Stimulated activated CD8-positive, alpha-beta memory T cell treated with anti-CD3 and anti-CD28 coated beads, Interleukin-7, amount 100 ng/mL, for 24 hours (primary cell): ENCODE measurements at places on chromosomes 11 and 22.
A peak's percentile ranks its signal among the peaks of the same experiment; 100 is the strongest.

GRCh38 chr22:29917052-29917902, 34.3 kb downstream of the MTMR3 start:
- no peak for DNase-seq

DNA sequence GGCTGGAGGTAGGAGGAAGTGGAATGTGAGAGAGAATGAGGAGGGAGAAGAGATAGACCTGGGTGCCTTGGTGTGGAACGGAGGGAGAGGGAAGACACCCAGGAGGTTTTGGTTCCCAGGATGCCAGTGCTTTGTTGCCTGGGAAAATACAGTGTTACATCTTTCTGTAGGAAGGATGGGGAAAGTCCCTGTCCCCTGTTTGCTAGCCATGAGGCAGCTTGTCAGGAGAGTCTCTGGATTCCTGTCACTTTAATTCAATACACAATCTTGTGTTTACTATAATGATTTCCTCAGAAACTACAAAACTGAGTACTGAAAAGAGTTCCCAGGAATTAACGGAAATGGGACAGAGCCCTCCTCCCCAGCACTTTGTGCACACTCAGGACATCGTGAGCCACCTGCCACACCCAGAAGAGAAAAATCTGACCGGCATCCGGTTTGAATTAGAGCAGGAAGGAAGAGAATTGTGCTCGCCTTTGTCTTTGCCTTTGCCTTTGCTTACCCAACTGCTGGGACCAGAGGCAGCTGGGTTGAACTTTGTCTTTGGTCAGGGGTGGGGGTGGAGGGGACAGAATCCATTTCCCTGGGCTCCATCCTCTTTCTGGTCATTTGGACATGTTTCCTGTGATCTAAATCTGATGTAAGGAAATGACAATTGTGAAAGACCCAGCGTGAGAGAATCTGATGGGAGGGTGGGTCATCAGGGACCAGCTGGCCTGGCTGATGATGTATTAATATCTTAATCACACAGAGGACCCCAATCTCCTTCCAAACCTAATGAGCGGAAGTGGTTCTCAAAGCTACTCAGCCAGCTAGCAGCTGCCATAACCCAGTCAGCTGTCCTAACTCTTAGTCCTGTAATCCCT, 1.3 kb upstream of the LIMK2 start:
- DNase-seq, result no peak

DNA sequence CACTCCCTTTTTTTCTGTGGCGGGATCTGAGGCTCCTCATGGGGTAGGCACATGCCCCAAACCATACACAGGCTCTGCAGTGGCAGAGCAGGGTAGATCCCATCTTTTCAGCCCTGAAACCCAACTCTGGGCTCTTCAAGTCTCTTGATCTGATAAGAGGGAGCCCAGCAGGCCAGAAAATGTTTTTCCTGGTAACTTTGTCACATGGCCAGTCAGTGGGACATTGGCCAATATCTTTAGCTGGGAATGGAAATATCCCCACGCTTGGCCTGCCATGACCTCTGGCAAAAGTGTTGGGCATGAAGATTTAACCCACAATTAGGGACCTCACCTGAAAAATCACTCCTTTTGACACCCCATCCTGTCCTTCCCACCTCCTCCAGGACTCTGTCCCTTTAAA, 8.1 kb downstream of the INPP5J start:
- DNase-seq, result no peak

- DNase-seq, result no peak
Observed at GRCh38 chr11:34433899-34434298, 4.8 kb upstream of the CAT start.

GRCh38 chr11:72303179-72303578, 59.2 kb upstream of the PHOX2A start:
- no peak for DNase-seq

- no peak for DNase-seq
Observed at GRCh38 chr11:82759649-82760048, 26.0 kb upstream of the FAM181B start.

DNA sequence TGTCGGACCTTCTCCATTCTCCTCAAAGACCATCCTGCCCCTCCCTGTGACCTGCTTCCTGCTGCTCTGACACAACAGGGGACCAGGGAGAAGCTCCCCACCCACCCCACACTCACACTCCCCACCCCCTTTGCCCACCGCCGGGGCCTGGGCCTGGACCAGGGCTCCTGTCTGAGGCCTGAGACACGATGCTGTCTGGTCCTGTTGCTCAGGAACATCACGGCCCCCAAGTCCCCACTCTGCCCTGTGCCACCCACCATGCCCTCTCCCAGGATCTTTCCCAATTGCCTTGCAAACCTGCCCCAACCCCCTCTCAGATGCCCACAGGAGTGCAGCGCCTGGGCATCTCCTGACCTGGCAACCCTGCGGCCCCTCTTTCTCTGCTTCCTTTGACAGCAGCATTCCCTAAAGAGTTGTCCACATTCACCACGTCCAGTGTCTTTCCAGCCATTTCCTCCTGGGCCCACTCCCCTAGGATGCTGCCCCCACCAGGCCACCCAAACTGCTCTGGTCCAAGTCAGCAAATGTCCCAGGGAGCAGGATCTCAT, 10.8 kb downstream of the CSF2RB start:
- no peak for DNase-seq

GRCh38 chr11:72721689-72722049, 30.5 kb downstream of the ARAP1 start:
- DNase-seq, result peak; percentile 12

DNA sequence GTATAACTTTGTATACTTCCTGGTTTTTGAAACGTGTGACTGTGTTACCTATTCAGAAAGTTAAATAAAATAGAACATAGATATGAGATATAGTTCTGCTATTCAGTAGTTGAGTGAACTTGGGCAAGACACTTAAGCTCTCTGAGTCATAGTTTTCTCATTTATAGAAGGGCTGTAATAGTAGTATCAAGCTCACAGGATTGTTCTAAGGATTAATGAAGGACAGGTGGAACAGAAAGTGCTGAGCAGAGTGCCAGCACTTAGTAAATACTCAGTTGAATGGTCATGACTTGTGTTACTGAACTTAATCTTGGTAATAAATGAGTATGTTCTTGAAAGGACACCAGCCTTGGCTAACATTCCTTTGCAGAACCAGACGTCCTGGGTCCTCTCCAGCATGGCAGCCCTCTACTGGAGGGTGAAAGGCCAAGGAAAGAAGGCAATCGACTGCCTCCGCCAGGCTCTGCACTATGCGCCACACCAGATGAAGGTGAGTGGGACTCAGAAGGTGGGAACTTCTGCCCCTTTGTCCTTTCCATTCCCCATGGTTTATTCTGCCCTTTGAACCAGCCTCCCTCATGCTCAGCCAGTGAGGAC, 131.2 kb downstream of the TTC17 start:
- no peak for DNase-seq

DNA sequence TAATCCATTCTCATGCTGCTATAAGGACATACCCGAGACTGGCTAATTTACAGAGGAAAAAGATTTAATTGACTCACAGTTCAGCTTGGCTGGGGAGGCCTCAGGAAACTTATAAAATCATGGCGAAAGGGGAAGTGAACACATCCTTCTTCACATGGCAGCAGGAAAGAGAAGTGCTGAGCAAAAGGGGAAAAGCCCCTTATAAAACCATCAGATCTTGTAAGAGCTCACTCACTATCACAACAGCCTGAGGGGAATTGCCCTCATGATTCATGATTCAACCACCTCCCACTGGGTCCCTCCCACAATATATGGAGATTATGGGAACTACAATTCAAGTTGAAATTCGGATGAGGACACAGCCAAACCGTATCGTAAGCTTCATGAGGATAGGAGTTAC, 3.8 kb upstream of the CYB5R2 start:
- DNase-seq, result no peak

DNA sequence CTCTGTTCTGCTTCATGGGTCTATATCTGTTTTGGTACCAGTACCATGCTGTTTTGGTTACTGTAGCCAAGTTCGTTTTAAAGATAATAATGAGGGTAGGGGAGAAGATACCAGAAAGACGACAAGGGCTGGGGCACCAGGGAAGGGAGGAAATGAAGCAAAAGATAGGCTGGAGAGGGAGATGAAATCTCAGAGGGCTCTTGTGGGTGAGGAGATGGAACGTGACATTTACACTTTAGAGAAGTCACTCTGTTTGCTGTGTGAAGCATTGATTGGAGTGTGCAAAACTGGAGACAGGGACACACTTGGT, 33.5 kb downstream of the OR4D9 start:
- DNase-seq, result no peak

GRCh38 chr11:40987776-40988435, 471.5 kb downstream of the LRRC4C start:
- no peak for DNase-seq

- DNase-seq, result no peak
Observed at GRCh38 chr11:134907636-134908035, 495.6 kb upstream of the B3GAT1 start.

DNA sequence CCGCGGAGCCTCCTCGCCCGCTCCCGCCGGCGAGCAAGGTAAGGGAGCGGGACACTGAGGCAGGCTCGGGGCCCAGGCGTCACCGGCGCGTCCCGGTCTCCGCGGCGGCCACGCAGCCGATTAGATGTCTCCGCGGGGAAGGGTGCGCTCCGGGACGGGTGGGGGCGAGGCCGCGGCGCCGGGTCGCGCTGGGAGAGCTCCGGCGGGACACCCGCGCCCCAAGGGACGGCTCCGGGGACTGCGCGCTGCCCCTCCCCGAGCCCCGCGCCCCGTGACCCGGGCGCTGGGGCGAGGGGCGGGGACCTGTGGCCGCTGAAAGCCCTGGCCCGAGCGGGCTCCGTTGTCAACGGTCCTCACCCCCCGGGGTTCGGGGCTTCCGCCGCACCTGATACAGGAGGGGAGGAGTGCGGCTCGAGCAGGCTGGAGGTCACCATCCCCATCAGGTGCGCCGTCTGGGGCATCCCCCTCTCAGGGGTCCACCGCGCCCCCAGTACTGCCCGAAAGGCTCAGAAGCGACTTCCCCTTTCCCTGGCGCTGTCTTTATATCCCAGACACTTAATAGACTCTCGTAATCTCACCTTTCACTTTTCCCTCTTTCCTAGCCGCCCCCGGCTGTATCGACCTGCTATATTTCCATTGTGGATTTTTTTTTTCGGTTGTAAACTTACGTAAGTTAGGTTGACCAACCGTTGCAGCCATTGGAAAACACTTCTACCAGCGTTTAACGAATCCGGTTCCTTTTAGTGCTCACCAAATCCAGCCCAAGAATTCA, 573 bp downstream of the PPFIA1 start:
- no peak for DNase-seq

GRCh38 chr11:66457826-66458225, 8.9 kb upstream of the PELI3 start:
- no peak for DNase-seq

DNA sequence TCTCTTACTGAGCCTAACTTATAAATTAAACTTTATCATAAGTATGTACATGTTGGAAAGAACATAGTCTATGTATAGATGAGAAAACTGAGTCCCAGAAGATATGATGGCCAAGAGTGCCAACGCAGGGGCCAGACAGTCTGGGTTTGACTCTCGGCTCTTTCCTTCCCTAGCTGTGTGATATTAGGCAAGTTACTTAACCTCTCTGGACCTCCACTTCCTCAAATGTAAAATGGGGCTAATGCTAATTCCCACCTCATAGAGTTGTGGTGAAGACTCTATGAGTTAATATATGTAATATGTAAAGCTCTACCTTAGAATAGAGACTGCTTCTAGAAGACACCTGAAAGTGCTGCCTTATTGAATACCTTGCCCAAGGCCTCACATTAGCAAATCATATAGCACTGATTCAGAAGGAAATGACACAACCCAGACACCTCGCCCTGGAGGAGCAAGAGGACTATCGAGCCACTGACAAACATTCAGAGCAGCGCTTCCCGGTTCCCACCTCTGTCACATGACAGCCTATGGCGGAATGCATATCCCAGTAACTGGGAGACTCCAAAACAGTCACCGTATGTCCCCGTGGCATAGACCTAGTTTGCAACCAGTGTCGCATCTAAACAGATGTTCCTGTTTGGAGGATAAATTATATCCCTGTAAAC, 11.3 kb upstream of the CCDC86 start:
- no peak for DNase-seq

- DNase-seq, result no peak
Observed at GRCh38 chr11:100546714-100547113, 140.4 kb upstream of the ARHGAP42 start.

DNA sequence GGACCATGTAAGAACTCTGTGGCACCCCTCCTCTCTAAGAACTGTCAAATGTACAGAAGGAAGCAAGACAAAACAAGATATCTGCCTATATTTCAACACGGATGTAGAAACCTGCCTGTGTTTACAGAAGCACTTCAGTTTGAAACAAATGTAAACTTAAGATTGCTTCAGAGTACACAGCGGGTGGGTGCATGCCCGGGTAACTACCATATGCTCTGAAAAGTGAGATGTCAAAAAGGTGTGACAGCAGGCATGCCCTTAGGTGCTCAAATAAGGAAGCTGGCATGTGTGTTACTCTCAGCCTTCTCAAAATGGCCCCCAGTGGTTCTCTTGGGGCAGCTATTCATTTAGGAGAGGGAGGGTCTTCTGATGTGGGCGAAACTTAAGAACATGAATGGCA, 5.2 kb downstream of the ACP2 start:
- no peak for DNase-seq

- no peak for DNase-seq
Observed at GRCh38 chr22:41127451-41127850, 35.1 kb downstream of the EP300 start.

- no peak for DNase-seq
Observed at GRCh38 chr11:41273908-41274307, 185.5 kb downstream of the LRRC4C start.

- no peak for DNase-seq
Observed at GRCh38 chr22:41925783-41926460, 684 bp downstream of the TNFRSF13C start.

- no peak for DNase-seq
Observed at GRCh38 chr22:17436981-17437412, 67.7 kb downstream of the CECR2 start.

GRCh38 chr22:23570681-23571080, 9.4 kb downstream of the IGLL1 start:
- DNase-seq, result no peak

- DNase-seq, result no peak
Observed at GRCh38 chr11:10303558-10304363, 1.1 kb upstream of the ADM start.

DNA sequence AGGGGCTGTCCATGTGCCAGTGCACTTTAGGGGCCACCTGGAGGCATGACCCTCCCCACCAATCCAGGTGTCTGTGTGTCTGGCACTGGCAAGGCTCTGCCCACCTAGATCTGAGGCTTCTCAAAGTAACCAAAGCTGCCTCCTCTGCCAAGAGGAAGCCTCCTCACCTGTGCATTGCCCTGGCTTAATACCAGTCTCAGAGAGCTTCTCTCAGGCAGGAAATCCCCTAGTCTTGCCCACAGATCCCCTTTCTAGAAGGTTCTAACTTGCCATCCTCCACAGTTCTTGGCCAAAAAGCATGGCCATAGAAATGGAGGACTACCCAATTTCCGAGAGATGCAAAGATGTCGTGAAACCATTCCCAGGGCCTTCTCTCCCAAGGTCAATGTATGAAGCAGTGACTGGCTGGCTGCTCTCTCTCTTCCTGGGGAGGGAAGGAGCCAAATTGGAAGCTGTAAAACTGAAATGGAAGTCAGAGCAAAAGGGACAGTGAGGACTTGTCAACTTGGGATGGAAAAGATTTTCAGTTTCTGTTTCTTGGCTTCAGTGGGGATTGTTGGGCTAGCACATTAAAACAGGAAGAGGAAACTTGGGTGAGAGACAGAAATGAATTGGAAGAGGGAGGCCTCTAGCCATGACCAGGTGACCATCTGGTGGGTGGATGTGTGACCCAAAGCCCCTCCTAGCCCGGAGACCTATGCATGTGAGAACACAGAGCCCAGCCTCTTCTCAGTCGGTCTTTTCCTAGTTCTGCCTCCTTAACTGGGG, 68.8 kb downstream of the PRDM11 start:
- no peak for DNase-seq
